ENCODE measurements at places on chromosomes 1 and 21. TPM values are rescaled to one million over a fixed set of nuclear protein-coding genes. Genes with fewer than 3 reads are reported as not detected.

- no peak for DNase-seq
These were observed 70.2 kb upstream of the OLIG2 start for GRCh38 chr21:32955311-32956060.

GRCh38 chr21:31343680-31344480 lies at the start of gene TIAM1:
Gene TIAM1 (minus strand): TSS chr21:31344261. CDS start chr21:31266972, 77,289 bp downstream.
- no peak for DNase-seq

DNA sequence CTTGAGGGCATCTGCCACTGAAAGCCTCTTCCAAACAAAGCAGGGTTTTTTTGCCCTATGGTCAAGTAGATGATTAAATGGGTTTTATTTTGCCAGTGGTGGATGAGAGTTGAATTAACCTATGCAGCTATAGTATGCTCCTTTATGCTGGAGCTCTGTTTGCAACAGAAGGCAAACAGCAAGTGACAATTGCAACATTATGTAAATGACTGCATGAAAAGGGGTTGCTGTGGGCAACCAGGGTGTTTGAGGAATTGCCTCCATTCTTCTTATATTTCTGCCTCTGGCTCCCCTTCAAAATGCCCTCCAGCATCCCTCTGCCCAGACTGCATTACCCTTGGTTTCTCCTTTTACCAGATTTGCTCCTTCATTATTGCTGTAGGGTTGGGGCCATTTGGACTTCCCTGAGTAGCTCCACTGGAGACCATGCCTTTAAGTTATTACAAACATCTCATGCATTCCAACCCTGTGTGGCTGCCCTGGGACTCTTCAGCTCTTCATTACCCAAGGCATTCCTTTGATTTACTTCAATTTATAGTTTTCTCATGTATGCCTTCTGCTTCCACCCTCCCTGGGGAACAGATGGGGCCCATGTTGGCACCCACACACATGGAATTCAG lies 398.4 kb downstream of the PRDM2 start:
- DNase-seq = no peak

GRCh38 chr1:74012583-74012982 lies 185.4 kb downstream of the LRRIQ3 start:
- DNase-seq = no peak

GRCh38 chr1:61480273-61480935 lies 244.5 kb downstream of the TM2D1 start:
- DNase-seq = no peak

DNA sequence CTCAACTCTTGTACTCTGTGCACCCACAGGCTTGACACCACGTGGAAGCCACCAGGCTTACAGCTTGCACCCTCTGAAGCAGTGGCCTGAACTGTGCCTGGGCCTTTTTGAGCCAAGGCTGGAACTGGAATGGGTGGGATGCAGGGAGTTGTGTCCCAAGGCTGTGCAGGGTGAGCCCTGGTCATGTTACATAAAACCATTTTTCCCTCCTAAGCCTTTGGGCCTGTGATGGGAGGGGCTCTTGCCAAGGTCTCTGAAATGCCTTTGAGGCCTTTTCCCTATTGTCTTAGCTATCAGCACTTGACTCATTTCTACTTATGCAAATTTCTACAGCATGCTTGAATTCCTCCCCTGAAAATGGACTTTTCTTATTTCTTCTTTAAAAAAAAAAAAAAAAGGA lies 14.1 kb downstream of the VN1R5 start:
- no peak for DNase-seq

CDK18 gene
- 0.78 TPM for total RNA-seq

DNA sequence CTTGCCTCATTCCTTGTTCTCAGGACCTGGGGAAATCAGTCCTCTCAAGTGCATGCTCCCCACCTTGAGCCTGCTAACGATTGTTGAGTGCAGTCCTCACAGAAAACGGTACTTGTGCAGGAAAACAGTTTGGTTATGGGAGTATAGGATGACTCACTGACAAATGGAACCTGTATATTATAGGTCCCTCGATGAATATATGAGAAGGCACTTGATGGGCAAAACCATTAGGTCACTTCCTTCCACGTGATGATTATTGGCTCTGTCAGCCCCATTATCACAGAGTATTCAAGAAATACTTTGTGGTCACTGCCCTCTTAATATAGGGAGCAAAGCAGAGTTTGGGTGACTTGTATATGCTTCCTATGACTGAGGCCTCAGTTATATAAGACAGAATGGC lies 6.2 kb downstream of the CCDC17 start:
- DNase-seq = no peak

DNA sequence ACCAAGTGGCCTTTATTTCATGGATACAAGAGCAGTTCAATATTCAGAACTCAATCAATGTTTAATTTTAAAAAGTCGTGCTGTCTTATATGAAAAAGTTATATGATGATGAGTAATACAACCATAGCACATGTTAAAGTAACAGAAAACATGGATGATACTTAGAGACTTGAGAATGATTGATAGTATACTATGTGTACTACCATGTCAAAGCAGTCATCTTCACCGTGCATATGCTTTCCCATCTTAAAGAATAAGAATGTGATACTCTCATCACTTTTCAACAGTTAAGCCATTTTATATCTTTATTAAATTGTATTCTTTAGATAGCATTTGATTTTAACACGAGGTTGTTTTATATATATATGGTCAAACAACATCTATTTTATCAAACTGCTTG lies 535.9 kb upstream of the ADAMTS5 start:
- DNase-seq = no peak

DNA sequence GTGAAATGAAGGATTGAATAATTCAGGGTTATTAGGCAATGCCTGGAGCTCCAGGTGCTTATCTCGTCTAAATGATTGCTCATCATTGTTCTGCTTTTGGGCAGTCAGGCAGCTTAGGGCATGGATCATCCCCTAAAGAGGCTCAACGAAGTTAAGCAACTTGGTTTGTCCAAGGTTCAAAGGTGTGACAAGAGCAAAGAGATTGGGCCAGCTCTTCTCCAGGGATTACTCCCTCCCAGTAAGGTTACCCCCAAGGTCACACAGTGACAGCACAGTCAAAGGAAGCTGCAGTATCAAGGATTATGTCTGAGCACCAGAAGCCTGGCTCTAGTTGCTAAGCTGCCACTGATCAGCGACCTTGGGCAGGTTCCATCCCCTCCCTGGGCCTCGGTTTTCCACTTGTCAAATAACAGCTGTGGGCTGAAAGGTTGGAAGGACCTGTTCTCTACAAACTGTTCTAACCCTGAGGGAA lies 6.8 kb downstream of the ETNK2 start:
- no peak for DNase-seq

DNA sequence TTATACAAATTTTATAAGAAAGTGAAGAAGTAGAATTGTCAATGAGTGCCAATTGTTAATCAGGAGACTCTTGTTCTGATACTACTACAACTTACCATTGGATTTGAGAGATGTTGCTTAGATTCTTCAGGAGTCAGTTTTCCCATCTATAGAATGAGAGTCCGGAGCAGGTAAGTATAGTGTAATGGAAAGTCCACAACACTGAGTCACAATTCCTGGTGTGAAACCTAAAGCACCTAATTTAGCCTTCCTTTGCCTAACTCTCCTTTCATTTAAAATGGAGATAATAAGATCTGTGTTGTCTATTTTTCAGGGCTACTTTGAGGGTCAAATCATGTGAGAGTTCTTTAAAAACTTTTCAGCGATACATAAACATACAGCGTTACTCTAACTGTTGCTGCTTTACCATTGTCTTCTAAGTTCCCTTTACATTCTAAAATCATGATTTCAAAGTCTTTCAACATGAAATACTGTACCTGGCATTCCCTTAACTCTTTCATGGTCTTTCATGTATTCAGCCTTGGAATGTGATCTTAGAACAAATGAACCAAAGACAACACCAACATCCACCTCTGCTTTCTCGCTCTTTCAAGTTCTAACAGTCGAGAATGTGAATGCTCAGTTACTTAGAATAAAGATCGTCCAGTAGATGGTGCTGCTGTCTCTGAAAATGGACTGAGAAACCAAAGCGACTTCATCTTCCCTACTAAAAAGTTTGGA lies 90.9 kb downstream of the SLC30A10 start:
- no peak for DNase-seq

DNA sequence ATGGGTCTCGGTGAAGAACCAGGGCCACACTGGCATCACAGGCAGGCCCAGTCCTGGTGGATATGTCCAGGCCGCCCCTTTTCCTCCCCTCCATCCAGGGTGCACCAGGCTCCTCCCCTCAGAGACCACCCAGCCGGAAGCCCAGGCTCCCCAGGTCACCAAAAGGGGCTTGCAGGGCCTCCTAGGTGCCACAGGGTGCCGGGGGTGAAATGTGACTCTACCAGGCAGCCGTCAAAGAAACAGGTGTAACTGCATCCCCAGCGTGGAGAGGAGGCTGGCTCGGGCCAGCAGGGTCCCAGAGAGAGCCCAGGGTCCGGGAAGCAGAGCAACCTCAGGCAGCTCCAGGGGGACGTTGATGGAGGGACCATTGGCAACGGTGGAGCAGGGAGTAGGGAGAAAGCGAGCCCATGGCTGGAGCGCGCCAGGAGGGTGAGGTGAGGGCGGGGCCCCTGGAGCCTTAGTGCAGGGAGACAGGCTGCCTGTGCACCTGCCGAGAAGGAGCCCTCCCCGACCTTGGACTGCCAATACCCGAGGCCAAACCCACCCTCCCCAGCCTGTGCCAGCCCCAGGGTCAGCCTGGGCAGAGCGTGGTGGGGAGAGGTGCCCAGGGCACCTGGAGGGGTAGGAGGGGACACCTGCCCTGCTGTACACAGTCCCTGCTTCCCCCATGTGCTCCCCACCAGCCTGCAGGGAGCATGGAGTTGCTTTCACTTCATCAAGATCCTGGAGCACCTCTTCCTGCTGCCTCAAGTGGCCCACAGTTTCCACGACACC lies 48.3 kb upstream of the POFUT2 start:
- no peak for DNase-seq

DNA sequence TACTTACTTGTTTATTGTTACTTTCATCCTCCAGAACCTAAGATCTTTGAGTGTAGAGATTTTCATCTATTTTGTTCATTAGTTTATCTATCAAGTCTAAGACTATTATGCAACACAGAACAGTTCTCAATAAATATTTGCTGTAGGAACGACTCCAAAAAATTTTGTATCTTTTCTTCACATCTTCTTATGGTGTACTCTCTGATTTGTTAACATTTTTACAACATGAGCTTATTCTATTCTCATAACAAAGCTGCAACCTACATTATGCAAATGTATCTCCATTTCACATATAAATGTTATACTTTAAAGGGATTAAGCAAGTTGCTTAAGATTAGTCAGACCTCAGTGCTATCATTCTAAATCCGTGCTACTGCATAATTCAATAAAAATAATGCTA lies 514.2 kb upstream of the ZP4 start:
- DNase-seq = no peak

DNA sequence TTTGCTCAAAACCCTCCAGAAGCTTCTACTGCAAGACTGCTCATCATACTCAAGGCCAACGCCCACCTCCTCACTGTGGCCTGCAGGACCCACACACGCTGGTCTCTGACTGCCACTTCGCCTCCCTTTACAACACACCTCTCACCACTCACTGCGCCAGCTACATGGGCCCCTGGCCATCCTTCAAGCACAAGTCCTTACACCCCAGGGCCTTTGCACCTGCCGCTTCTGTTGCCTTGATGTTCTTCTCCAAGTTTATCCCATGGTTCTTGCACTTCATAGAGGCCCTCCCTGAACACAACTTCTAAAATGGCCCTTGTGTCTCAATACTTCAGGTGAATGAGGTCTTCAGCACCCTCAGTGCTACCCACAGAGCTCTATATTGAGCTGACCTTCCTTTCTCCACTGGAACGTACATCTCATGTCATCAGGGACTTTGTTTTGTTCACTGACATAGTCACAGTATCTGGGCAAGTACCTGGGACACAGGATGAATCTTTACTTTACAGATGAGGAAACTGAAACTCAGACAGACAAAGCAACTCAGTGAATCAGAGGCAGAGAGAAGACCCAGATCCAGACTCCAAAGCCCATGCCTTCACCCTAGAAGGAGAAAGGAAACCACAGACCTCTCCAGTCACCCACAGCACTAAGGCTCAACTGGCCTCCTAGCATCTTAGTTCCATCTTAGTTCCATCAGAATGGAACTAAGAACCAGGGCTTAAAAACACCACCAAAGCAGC lies 34.7 kb upstream of the CLSTN1 start:
- DNase-seq = no peak

DNA sequence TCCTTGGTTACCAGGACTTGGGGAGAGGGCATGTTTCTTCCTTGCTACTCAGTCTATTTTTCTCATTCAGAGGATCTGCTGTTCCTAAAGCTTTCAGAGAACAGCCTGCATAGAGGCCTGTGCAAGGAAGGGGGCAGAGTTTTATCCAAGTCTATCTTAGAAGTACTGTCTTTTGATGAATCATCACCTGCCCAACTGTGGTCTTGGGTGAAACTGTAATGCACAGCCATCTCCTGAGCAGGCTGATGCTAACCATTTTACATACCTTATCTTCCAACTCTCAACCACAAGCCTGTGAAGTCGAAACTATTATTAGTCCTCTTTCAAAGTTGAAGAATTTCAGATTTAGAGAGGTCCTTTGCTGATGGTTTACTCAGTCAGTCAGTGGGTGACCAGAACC lies 368.0 kb downstream of the HHAT start:
- DNase-seq = no peak

DNA sequence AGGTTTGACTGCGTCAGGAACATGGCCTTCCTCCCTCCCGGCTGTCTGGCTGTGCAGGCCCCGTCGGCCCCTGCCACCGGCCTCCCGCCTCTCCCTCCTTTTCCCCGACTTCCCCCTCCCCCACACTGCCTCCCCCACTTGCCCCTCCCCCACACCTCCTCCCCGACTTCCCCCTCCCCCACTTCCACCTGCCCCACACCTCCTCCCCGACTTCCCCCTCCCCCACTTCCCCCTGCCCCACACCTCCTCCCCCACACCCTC lies 52.6 kb downstream of the SLC19A1 start:
- no peak for DNase-seq

- DNase-seq = no peak
These were observed 307.2 kb downstream of the HHIPL2 start for GRCh38 chr1:222240536-222241181.

DNASE2B gene
- not detected for total RNA-seq

DNA sequence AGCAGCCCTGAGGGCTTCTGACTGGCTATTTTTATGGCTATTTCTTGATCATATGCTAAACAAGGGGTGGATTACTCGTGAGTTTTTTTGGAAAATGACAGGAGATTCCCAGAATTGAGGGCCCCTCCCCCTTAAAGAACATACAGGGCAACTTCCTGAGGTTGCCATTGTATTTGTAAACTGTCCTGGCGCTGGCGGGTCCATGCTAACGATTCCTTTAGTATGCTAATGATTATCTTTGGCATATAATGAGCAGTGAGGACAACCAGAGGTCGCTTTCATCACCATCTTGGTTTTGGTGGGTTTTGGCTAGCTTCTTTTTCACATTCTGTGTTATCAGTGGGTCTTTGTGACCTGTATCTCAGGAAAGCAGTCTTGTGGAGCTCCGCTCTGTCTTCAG lies 24.1 kb downstream of the FMN2 start:
- DNase-seq = no peak

GRCh38 chr1:230441183-230442029 lies 15.3 kb upstream of the PGBD5 start:
- DNase-seq = no peak

DNA sequence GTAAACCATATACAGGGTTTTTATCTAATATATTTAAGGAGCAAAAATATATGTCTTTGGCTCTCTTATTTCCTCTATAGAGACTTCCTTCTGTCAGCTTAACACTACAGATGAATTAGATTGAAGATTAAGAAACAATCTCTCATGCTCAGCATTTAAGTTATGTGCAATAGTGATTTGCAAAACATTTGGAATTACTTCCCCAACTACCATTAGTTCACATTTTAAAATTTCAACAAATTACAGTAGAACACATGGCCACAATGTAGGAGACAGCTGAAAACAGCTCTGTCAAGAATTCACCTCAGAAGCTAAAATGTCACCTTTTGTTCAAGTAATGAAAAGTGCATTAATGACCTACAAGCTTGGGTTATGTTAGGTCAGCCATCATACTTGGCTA lies 177.9 kb downstream of the EIF4G3 start:
- no peak for DNase-seq

All from CD4-positive, alpha-beta memory T cell (primary cell).